ENCODE measurements at places on chromosomes 2 and 18. TPM values are rescaled to one million over a fixed set of nuclear protein-coding genes. Genes with fewer than 3 reads are reported as not detected.

Gene TSPYL6
- total RNA-seq = not detected

Gene KIF3C
- 6.8 TPM for total RNA-seq

Gene L3MBTL4
- total RNA-seq = 27.9 TPM

Gene AAK1
- 174 TPM for total RNA-seq

Gene UGT1A6
- not detected for total RNA-seq

Gene FHL2
- total RNA-seq = 0.84 TPM

Gene CD207
- not detected for total RNA-seq

Gene FOXD4L1
- total RNA-seq = not detected

Gene BOK
- total RNA-seq = 11.0 TPM

All from natural killer cell (primary cell).